Adipose tissue (tissue), 3 donors: ENCODE measurements at places on chromosomes 6 and 20. TPM values are rescaled to one million over a fixed set of nuclear protein-coding genes. Genes with fewer than 3 reads are reported as not detected.

Gene OR12D3
- not detected for polyA plus RNA-seq

Gene TAPBP
- polyA plus RNA-seq: 26.3 TPM

Gene ACSS1
- 27.2 TPM for polyA plus RNA-seq

Gene BPIFB1
- 0.39 TPM for polyA plus RNA-seq

Gene CST2
- polyA plus RNA-seq: 2.2 TPM

Gene IMPG1
- polyA plus RNA-seq: 0.13 TPM

Gene SLC18B1
- polyA plus RNA-seq: 5.5 TPM

Gene CRNKL1
- 4.2 TPM for polyA plus RNA-seq

Gene TMEM244
- not detected for polyA plus RNA-seq

Gene NMBR
- 0.06 TPM for polyA plus RNA-seq

Gene GJA1
- polyA plus RNA-seq: 10.8 TPM

Gene OR2H2
- polyA plus RNA-seq: not detected

Gene CRISP3
- polyA plus RNA-seq: 0.13 TPM

Gene ADGB
- not detected for polyA plus RNA-seq

Gene CYP39A1
- 4.9 TPM for polyA plus RNA-seq

Gene LST1
- polyA plus RNA-seq: 41.1 TPM

Gene TOX2
- polyA plus RNA-seq: 1.4 TPM
